ENCODE measurements at places on chromosomes 13 and 19.
A peak's percentile ranks its signal among the peaks of the same experiment; 100 is the strongest.

DNA sequence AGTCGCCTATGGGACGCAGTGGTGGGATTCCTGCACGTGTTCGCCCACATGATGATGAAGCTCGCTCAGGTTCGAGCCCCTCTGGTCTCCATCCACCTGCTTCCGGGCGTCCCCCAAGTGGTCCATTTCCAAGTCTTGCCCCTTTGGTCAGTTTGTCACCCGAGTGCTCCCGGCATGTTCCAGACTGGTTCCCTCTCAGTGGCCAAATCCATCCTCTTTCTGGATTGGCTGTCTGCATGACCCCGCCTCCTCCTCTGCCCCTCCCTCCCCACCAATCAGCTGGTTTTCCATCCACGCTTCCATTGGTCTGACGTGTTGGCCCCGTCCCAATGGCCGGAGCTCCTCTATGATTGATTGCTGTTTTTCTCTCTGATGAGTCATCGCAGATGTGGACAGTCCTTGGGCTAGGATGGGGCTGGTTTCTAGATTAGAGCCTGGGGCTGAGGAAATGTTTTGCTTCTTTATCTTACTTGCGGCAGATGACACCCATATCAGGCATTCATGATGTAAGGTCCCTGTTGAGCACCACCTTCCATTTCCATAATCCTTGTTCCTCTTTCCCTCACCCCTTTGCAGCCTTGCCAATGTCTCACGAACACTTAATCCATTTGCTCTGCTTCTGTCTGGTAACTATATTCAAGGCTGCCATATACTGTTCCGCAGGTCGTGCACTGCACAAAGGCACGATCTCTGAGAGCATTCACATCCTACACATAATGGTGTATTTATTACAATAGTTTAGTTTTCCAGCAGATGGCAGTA lies 73.8 kb downstream of the MAP4K1 start:
- peak; percentile 22 for DNase-seq

GRCh38 chr19:34317311-34317927 lies 47.6 kb upstream of the GPI start:
- DNase-seq, result peak; percentile 4

DNA sequence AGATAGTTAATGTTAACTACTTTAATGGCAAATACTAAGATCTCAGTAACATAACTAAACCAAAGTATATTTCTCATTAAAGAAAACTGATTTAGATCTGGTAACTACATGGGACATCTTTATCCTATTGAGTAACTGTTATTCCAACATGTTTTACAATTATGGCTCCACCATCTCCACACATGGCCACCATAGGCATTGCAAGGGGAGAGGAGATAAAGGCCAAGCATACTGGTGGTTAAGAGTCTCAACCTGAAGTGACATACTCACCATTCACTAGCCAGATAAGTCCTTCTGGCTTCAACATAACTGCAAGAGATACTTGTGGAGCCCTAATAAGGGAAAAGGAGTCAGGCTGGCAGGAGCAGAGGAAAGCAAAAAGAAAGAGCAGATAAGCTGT lies 1586.4 kb upstream of the SPRY2 start:
- no peak for DNase-seq

DNA sequence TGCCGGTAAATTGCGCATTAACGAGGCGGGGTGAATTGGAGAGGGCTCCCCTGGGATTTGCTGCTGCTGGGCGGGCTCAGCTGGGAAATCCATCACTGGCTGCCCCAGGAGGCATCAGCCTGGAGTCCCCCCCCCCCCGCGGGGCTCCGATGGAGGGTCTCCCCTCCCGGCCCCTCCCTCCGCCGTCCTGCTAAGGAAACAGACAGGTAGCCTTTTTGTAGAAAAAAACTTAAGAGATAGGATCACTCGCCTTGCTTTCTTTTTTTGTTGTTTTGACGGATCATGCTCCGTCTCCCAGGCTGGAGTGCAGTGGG lies 6.8 kb downstream of the TLE6 start:
- no peak for DNase-seq

DNA sequence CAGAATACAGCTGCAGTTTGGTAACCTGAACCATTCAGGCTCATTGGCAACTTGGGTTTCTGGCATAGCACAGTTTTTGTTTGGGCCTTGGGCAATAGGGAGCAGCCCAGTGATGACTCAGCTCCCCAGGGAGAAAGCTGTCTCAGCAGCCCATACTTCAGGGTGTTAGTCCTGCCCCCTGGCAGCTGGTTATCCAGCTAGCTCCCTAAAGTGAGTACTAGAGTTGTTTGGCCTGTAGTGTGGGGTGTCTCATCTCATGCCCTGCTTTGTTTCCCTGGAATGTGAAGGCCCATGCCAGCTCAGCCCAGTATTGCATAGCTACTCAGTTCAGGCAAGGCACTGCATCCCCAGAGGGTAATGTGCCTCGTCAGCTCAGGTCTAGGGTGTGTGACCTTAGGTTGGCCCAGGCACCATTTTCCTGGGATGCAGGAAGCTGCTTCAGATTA lies 18.2 kb upstream of the ZNF543 start:
- DNase-seq, result no peak

- DNase-seq, result peak; percentile 80
These were observed at the start of gene ICAM1 for GRCh38 chr19:10270616-10271394. Gene ICAM1, plus strand, starts transcription at chr19:10271120. Its CDS starts 40 bp downstream, at chr19:10271160.

DNA sequence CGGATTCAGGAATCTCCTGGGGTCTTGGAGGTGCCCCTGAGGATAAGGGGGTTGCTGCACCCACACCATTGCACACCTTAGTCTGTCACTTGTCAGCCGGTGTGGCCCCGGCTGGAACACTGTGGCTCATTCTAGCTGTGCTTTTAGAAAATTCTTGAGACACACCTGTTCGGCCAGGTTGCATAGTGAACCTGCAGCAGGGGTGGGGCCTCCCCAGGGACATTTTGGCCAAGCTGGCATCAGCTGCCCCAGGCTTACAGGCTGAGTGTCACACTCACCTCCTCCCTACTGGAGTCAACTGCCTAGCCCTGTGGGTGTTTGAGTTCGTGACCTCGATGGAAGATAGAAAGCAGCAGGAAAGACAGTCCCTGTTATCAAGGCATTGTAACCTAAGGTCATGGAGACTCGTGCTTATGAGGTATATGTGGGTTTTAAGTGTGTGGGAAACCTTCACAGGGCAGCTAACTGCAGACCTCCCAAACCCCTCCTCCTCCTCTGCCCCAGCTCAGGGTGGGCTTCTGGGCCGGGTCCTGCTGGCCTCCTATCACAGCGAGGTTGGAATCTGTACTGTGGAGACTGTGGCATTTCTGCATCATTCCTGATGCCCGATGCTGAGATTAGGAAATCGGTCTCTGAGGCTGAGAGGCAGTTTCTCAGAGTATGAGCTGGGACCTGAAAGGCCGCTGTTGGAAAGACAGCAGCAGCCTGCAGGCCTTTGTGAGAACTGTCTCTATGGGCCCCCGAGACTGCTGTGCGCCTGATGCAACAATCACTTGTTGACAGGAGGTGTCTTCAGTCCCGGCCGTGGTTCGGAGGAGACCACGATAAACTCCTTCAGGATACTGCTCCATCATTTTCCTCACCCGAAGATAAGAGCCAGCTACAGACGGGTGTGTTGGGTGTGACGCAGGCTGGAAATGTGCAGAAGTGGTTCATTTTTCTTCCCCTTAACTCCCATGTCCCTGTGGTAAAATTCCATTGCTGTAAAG lies 72.2 kb downstream of the ATP11A start:
- no peak for DNase-seq

GRCh38 chr19:15318241-15318691 lies 14.1 kb downstream of the BRD4 start:
- no peak for DNase-seq

GRCh38 chr13:51158365-51158764 lies 47.3 kb upstream of the C13orf42 start:
- DNase-seq, result no peak

- DNase-seq, result peak; percentile 28
These were observed 160.4 kb upstream of the SGCG start for GRCh38 chr13:23020246-23020843.

- DNase-seq, result no peak
These were observed 78.8 kb upstream of the FRY start for GRCh38 chr13:31952641-31953380.

DNA sequence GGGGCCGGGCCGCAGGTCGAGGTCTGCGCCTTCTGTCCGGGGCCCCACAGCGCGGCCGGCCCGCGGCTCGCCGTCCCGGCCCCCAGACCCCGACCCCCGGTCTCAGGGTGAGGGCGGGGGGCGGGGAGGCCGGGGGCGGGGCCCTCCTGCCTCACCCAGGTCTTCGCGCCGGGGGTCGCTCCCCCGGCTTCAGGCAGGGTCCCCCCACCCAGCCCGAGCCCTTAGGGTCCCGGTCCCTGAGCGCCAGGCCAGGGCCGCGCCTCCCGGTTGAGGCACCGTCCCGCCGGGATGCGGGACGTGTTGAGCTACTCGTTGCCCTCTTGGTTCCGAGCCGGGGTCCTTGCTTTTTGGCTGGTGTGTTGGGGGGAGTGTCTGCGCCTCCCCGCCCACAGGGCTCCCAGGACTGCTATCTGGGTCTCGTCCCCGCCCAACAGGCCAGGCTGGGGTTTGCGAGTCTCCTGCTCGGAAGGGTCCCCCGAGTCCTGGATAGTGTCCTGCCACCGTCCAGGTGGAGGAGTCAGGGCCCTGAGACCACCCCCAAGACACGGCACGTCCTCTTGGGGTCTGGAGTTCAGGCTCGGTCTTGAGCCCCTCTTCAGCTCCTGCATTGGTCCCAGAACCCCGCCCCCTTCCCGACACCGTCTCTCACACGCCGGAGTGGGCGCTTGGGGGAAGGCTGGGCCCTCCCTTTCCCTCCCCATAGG lies 452 bp downstream of the PIAS4 start:
- DNase-seq, result peak; percentile 24

- no peak for DNase-seq
These were observed 268.3 kb upstream of the MIR17HG start for GRCh38 chr13:91079176-91079575.

GRCh38 chr19:41795031-41795461 lies 1.3 kb upstream of the CEACAM3 start:
- peak; percentile 67 for DNase-seq

- DNase-seq, result no peak
These were observed 44.0 kb downstream of the MIPEP start for GRCh38 chr13:23845105-23845725.

GRCh38 chr13:73106513-73107178 lies 47.8 kb downstream of the KLF5 start:
- DNase-seq, result no peak

DNA sequence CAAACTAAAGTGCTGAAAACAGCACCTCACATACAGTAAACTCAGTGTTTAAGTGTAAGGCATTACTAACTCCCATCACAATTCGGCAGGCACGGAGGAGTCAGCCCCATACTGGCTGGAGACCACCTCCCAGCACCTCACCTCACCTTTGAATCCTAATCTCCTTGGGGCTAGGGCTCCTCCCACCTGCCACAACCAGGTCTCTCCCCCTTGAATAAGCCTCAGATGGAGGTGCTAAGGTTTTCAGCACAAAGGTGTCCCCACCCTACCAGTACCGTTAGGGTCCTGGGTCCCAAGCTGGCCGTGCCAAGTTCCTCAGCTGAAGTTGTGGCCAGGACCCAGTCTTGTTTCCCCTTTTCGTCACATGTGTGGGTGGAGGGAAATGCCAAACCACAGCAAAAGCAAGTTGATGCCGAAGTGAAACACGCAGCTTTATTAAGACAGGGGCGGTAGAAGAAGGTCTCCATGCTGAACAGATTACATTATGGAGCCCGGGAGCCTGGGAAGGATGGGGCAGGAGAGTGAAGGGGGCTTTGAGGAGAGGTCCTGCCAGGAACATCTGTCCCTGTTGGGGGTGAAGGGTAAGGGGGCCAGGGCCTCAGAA lies at the start of gene IGFLR1:
TSS of gene IGFLR1 (minus strand) at position 332 of the 604 bp plus-strand sequence. CDS start 1,272 bp downstream, outside the sequence.
- DNase-seq, result peak; percentile 80

DNA sequence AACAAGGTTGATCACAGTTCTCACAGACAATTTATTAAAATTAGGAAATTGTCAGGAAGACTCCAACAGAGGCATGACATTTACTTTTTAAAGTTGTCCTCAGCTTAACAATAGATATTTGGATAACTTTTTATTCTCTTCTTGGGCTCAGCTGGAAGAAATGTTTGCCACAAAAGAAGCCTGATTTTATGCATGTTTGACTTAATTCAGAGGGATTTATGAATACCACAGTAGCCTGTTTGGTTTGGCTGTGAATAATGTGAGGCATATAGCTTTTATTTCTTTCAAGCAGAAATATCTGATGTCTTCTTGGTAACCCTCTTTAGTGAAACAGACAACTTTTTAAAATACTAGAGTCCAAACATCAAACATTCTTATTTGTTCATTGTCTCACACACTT lies 1464.5 kb upstream of the SLC10A2 start:
- DNase-seq, result no peak

DNA sequence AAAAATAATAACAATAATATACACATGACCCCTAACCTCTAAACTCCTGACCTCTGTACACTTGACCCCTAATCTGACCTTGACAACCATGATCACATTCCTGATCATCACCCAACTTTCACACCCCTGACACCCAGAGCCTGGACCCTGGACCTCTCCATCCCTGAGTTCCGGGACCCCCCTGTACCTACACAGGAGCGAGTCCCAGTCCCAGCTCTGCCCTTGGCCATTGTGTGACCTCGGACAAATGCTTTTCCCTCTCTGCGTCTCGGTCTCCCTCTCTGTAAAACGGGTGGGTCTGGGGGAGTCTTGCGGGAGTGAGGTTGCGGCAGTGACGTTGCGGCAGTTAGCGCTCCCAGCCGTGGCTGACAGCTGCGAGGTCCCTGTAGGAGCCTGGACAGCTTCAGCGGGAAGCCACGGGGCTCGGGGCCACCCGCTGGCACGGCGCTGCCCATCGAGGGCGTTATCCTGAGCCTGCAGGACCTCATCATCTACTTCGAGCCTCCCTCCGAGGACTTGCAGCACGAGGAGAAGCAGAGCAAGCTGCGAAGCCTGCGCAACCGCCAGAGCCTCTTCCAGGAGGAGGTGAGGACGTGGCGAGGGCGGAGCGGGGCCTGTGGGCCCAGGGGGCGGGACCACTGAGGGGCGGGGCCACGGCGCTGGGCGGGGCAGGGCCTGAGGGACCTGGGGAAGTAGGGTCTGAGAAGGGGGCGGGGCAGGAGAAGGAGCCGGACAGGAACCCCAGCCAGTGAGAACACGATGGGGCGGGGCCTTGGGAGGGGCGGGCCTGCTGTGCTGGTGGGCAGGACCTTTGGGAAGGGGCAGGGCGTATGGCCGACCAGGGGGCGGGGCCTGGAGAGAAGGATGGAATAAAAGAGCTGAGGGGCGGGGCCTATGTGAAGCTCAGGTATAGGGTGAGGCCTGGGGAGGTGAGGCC lies 19.2 kb downstream of the RYR1 start:
- no peak for DNase-seq

DNA sequence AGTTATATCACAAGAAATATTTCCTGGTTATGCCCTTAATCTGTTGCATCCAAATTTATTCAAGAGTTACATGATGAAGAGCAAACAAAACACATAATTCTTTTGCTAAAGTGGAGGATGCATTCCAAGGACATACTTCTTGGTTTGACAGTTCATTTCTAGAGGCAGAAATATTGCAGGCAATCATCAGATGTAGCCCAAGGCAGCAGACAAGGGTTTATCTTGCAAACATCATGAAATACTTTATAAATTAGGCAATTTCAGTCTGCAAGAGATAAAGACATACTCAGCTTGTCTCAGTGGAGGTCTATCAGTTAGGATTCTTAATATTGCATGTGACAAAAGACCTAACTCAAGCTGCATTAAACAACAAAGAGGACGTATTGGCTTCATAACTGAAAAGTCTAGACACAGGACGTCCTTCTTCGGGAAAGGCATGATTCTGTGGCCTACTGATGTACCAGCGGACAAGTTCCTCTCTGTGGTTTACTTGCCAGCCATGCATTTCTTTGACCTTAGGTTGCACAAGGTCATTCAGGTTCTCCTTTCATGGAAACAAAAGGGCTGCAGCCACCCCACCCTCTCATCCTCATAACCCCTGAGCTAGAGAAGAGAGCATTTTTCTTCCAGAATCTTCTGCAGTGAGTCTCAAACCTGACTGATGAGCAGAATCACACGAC lies 204.1 kb downstream of the KATNAL1 start:
- no peak for DNase-seq

- DNase-seq, result no peak
These were observed 213.8 kb downstream of the KCTD12 start for GRCh38 chr13:76672420-76672819.
